ENCODE measurements at places on chromosomes 4 and X.
A peak's percentile ranks its signal among the peaks of the same experiment; 100 is the strongest.

GRCh38 chr4:25437926-25438325, 60.9 kb downstream of the ANAPC4 start:
- no peak for DNase-seq

GRCh38 chrX:97849951-97850350, 966.2 kb downstream of the RPA4 start:
- no peak for DNase-seq

DNA sequence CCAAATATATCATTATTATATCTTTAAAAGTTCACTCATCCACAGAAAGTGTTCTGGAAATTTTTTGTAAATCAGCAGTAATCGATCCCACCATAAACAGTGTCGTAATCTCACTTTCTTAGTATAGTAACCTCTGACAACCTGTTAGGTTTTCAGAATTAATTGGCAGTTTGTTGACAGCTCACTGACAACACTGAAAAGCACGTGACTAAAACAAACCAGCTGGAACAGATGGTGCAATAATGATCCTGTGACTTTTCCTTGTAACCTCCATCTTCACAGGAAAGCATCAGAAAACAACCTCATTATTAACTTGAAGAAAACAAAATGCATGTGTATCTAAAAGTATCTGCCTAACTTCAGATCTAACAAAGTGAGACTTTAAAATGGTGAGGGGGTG, 48.5 kb downstream of the FSTL5 start:
- no peak for DNase-seq

GRCh38 chrX:19688426-19688825, 173.1 kb upstream of the MAP3K15 start:
- no peak for DNase-seq

- DNase-seq = no peak
These were observed 64.2 kb downstream of the PPP2R2C start for GRCh38 chr4:6408263-6408662.

DNA sequence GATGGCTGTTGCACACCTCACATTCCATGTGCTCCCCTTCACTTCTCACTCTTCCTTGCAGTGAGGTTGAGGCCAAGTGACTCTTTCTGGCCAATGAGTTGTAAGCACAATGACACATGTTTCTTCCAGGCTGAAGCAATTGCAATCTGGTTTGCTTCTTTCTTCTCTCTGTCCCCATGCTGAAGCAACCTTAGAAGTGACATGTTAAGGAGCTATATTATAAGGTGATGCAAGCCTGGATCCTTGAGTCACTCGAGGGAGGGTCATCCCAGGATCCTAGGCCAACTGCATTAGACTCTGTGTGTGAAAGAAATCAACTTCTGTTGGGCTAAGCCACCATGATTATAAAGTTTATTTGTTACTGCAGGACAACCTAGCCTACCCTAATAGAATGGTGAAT, 45.5 kb upstream of the HS3ST1 start:
- no peak for DNase-seq

GRCh38 chr4:1238676-1239000, 10.3 kb downstream of the CTBP1 start:
- no peak for DNase-seq

GRCh38 chr4:78956975-78957374, 17.7 kb upstream of the PAQR3 start:
- DNase-seq = no peak

DNA sequence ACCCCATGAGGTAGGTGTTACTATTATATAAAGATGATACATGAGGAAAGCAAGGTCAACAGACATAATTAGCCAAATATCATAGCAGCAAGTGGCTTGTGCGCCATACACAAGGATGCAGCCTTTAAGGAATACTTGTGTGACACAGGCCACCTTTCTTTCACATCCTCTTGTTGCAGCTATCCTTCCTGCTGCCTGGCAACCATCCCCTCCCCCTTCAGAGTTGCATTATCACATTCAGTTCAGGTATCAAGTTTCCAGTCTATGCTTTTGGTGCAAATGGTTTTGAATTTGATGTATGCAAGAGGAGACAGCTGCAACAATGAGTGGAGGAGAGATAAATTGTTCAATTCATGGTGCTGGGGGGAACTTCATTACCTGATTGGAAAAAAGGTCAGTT, 6.4 kb downstream of the ZCCHC18 start:
- no peak for DNase-seq

GRCh38 chr4:69490271-69490670, 5.4 kb downstream of the UGT2B4 start:
- no peak for DNase-seq

DNA sequence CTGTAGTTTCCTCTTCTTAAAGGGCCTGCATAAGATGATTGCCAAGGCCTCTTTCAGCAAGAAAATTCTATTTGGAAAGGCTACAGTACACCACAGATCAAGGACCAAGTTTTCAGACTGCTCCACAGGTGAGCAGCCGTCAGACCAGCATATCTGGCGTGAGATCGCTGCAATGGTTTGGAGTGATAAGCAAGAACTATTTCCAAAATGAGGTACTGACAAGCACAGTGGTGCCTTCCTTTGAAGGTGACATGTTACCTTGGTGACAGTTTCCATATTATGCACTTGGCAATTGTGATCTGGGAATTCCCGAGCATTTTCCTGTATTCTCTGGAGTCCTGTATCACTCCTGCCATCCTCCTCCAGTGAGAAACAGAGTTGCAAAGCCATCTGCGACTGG, 7.3 kb upstream of the TMEM150C start:
- DNase-seq = no peak

DNA sequence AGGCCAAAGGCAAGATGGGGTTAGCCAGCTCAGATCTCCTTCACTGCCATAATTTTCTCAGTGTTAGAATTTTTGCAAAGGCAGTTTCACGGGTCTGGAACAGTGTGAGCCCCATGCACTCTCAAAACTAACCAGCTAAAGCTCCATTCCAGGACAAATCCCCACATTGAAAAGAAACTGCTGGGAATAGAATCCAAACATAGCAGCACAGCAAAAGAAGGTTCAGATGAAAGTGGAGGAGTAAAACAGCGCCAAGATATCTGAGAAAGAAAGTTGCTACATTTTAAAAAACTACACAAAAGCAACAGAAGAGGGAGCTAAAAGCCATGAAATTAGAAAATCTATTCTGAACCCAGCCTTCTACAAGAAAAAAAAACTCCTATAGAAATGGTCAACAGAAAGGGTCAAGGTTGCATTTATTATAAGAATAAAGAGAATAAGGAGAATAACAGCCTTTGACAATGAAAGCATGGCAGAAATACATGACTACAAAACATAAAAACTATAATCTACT, 39.6 kb upstream of the SLC7A3 start:
- DNase-seq = no peak

GRCh38 chrX:154710309-154710708, 40.6 kb downstream of the GAB3 start:
- no peak for DNase-seq

DNA sequence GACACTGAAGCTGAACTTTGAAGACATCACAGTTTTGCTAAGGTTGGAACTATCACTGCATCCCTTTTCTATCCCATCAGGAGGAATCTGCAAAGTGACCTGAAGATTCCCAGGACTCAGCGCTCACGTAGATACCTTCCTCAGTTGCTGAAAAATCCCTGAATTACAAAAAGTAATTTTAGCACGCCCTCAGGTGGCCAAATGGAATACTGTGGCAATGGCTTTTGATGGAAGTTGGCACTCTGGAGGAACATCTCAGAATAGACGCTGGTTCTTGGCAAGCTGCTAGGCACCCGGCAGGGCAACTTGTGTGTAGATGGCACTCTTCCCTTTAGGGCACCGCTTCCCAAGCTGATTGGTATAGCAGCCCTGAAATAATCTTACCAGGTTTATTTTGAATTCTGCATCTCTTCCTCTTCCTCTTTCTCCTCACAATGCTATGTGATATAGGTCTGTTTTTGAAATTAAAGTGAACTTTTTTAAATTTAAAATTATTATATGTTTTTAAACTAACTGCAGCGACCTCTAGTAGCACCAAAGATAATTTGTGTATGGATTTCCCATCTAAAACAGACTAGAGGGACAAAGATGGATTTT, 16.3 kb upstream of the ESX1 start:
- peak; percentile 40 for DNase-seq

- DNase-seq = no peak
These were observed 50.4 kb downstream of the TBC1D9 start for GRCh38 chr4:140705625-140706275.

- no peak for DNase-seq
These were observed 125.3 kb upstream of the MAOA start for GRCh38 chrX:43530837-43531236.

GRCh38 chrX:2325076-2325784, 175.5 kb downstream of the DHRSX start:
- no peak for DNase-seq

DNA sequence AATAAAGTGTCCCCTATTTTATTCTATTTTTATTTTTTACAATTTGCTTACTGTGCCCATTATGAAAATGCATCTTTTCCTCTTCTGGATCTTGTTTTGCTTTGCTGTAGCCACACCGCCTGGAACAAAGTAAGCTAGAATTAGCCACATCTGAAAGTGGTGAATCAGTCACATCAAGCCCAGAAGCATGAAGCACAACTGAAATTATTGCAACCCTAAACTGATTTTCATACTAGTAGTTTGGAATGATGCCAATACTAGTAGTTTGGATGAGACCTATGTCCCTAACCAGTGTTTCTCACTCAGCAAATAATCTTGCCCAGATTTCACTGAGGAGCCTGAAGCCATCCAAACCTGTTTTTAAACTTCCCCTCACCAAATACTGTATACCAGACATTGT, 303.0 kb downstream of the EPHA5 start:
- no peak for DNase-seq

GRCh38 chr4:152106113-152106763, 345.4 kb upstream of the GATB start:
- DNase-seq = no peak

DNA sequence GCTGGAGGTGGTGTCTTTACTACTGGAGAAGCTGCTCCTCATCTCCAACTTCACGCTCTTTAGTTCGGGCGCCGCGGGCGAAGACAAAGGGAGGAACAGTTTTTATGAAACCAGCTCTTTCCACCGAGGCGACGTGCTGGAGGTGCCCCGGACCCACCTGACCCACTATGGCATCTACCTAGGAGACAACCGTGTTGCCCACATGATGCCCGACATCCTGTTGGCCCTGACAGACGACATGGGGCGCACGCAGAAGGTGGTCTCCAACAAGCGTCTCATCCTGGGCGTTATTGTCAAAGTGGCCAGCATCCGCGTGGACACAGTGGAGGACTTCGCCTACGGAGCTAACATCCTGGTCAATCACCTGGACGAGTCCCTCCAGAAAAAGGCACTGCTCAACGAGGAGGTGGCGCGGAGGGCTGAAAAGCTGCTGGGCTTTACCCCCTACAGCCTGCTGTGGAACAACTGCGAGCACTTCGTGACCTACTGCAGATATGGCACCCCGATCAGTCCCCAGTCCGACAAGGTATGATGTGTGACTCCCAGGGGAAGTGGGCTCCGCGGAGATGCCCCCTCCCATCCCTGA, 634 bp downstream of the LRAT start:
- no peak for DNase-seq

DNA sequence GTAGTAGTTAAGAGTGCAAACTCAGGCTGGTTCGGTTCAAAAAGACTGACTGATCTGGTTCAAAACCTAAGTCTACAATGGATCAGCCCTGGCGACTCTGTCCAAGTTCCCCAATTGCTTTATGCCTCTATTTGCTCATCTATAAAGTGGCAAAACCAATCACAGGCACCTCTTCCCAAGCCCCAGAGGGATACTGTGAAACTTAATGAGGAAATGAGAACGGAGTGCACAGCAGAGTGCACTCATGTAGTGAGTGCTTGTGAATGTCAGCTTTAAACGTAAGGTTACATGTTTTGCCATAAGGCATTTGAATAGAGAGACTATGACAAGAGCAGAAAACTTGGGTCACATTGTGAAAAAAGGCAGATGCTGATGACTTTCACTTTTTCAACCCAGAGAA, 199.7 kb upstream of the KLF3 start:
- DNase-seq = no peak

DNA sequence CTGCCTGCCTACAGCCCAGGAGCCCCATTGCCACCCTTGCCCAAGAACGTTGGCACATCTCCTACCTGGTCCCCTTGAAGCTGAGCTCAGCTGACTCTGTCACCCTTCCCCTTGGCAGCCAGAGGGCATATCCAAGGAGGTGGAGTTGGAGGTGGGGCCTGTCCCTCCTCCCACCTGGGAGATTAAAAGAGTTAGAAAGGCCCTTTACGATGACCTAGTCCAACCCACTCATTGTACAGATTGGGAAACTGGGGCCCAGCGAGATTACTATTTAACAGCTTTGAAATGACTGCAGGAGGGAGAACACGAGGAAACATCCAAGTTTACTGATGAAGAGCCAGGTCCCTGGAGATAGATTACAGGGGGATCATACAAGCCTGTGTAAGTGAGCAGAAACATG, at the start of gene P2RY4:
Gene P2RY4, minus strand, starts transcription at position 101 of the 400 bp plus-strand sequence. CDS start 580 bp downstream, outside the sequence.
- no peak for DNase-seq

DNA sequence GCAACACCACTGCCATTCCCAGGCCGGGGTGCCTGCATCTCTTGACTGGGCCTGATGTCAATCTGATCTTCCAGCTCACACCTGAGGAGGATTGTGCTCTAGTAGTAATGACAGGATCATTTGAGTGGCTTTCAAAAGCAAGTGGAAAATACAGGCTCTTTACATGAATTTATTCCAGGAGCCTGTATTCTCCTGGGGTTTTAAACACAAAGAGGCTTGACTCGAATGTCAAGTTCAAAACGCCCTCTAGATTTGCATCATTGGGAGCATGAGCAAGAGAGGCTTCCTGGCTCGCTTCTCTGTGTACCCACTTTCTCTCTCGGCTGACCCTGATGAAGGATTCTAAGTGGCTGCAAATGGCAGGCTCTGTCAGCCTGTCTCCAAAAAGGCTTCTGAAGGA, 199.5 kb upstream of the PUDP start:
- no peak for DNase-seq

- peak; percentile 69 for DNase-seq
These were observed 797 bp downstream of the CD99L2 start for GRCh38 chrX:150897421-150898320.

- DNase-seq = no peak
These were observed 100.3 kb downstream of the EMCN start for GRCh38 chr4:100417565-100417964.

- DNase-seq = no peak
These were observed 48.1 kb upstream of the ENPP6 start for GRCh38 chr4:184265546-184266351.

GRCh38 chrX:40068048-40068447, 29.7 kb downstream of the BCOR start:
- peak; percentile 48 for DNase-seq

DNA sequence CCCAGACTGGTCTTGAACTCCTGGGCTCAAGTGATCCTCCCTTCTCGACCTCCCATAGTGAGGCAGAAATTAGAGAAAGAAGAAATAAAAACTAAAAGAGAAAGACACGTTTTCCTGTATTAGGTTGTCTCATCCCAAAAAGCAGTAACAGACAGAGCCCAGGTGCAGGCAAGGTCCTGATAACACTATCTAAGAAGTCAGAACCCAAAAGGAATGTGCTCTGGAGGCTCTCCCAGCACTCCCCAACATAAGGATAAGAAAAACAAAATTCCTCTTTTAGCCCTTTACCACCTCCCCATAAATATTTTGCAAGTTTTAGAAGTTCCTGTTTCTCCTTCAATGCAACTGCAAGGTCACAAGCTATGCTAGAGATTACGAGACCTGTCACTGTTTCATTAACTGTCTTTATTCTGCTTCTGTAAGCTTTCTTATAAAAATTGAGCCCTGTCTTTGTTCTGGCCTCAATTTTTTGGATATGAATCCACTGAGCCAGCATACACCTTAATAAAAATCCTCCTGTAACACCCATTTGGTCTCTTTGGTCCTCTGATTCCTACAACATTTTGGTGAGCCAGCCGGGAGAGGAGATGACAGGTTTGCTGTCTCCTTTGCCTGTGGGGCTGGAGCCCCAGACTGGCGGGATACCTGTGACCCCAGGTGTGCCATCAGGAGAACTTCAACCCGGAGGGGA, 25.9 kb downstream of the LIAS start:
- DNase-seq = no peak
